ENCODE measurements at places on chromosomes 13 and 19. TPM values are rescaled to one million over a fixed set of nuclear protein-coding genes. Genes with fewer than 3 reads are reported as not detected.

- DNase-seq = no peak
- H3K4me1 ChIP-seq = no peaks in the 10 kb centered on the region
- no peak overlapping the region for H3K27ac ChIP-seq
- H3K27me3 ChIP-seq = no peaks in the 10 kb centered on the region
Observed at GRCh38 chr13:71536201-71536600, 330.8 kb downstream of the DACH1 start.

GRCh38 chr19:18504886-18505610 is 16.8 kb downstream of the ELL start:
- H3K27me3 ChIP-seq = no peaks in the 10 kb centered on the region
- peak overlapping the region; percentile 63 for H3K4me3 ChIP-seq
- no peaks in the 10 kb centered on the region for H3K36me3 ChIP-seq
- peak overlapping the region; percentile 99 for H3K27ac ChIP-seq
- no peak for DNase-seq
- H3K4me1 ChIP-seq = peaks cover 76% of the 10 kb centered on the region

DNA sequence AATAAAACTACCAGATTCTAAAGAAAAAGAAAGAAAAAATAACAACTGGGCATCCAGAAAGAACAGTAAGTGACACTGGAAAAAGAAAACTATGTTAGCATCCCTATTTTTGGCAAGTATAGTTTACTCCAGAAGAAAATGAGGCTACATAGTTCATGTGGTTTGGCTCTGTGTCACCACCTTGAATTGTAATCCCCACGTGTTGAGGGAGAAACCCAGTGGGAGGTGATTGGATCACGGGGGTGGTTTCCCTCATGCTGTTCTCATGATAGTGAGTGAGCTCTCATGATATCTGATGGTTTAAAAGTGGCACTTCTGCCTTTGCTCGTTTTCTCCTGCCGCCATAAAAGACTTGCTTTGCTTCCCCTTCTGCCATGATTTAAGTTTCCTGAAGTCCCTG is 76.9 kb downstream of the ITGBL1 start:
- no peak for DNase-seq
- peaks cover 5% of the 10 kb centered on the region for H3K36me3 ChIP-seq
- no peak overlapping the region for H3K4me3 ChIP-seq
- no peaks in the 10 kb centered on the region for H3K4me1 ChIP-seq

DNA sequence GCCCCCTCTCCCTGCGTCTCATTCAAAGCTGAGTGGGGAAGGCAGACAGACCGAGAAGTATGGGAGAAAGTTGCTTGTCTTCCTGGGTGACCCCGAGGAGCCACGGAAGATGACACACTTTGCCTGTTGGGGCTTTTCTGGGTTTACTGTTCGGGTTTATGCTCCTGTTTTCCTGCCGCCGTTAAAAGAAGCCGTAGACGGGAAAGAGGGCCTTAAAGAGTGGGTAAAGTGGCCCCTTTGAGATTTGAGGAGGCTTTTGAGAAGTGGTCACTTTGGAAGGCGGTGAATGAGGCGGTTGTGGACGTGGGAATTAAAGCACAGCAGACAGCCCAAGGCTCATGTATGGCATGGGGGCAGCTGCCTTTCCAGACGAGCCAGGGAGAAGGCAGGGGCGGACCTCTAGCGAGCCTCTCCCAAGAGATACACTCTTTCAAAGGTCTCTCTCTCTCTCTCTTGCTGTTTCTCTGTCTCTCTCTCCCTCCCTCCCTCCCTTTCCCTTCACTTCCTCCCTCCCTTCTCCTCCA is 493 bp upstream of the LHFPL6 start:
- peaks cover 12% of the 10 kb centered on the region for H3K4me1 ChIP-seq
- no peak for DNase-seq
- no peak overlapping the region for H3K27ac ChIP-seq
- H3K36me3 ChIP-seq = no peaks in the 10 kb centered on the region
- H3K27me3 ChIP-seq = peaks cover 66% of the 10 kb centered on the region

The ZNF582 gene
- total RNA-seq = 0.95 TPM

The RFPL4A gene
- total RNA-seq = not detected

The KLC3 gene
- not detected for total RNA-seq

The NRTN gene
- total RNA-seq = not detected

The UPF1 gene
- total RNA-seq = 150 TPM

Data from natural killer cell treated with Interleukin-12 subunit alpha and Interleukin-12 subunit beta and Interleukin-15 and Interleukin-18, amount 100 ng/mL, for 72 hours (primary cell).